NCI-H510A (cell line): ENCODE measurements at places on chromosomes 5 and 9.

DNA sequence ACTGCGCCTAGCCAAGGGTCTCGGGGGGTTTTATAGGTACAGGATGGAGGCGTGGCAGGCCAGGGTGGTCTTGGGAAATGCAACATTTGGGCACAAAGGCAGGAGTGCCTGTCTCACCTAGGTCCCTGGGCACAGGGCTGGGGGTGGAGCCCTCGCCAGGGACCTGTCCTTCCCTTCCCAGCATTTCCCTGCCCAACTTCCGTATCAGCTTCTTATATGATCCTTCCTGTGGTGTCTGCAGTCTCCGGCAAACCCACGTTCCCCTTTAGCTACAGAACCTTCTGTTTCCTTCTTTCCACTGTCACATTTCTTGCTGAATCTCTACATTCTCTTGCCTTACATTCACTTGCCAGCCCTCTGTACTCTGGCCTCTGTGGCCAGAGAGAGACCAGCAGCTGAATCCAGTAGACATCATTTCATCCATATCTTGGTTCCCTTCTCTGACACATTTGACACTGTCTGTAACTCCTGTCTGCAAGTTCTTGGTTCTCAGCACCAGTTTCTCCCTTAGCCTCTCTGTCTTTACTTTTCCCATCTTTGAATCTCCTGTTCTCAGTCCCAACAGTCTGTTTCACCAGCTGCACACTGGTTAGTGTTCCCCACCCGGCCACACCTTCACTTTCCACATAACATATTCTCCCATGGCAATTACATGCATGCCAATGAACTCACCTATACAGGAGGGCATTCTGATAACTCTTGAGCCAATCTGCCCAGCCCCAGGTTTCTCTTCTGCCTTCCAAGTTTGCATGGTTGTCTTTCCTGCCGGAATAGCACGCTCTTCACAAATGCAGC is 134.7 kb upstream of the ZNF608 start:
- DNase-seq, result no peak

DNA sequence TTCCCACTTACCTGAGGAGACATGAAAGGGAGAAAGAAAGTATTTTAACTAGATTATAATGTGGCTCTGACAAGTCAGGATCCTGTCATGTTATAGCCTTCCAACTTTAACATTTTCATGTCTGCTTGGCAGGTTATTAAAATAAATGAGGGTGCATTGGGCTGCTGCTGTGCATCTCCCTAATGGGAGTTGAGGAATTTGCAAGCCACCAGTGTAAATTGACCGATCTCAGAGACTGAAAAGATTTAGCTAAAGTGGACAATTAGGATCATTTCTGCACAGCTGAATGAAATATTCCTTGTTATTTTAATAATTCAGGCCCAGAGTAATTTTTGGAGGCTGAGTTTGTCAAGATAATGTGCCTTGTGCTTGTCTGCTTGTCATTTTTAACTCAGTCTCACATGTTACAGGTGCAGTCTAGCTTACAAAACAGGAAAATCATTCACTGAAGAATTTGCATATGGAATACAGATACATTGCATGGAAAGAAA is 366.3 kb upstream of the ADAMTS16 start:
- no peak for DNase-seq

DNA sequence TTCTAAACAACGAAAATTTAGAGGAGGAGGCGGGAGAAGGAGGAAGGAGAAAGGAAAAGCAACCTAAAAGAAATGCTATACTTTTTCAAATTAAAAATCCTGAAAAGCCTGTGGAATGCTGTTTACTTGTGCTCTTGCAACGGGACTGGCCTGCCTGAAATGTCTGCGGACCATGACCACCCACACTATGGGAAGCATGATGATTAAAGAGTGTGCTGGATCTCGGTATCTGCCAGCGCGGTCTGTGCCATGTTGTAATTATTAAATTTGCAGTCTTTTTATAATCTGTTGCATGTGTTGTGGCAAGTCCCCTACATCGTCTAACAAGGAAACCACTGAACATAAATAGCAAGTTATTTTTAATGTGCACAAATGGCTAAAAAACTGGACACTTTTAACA is 111.4 kb downstream of the FANCC start:
- no peak for DNase-seq

GRCh38 chr9:99266255-99267023 is 44.4 kb downstream of the SEC61B start:
- DNase-seq, result peak; percentile 40

DNA sequence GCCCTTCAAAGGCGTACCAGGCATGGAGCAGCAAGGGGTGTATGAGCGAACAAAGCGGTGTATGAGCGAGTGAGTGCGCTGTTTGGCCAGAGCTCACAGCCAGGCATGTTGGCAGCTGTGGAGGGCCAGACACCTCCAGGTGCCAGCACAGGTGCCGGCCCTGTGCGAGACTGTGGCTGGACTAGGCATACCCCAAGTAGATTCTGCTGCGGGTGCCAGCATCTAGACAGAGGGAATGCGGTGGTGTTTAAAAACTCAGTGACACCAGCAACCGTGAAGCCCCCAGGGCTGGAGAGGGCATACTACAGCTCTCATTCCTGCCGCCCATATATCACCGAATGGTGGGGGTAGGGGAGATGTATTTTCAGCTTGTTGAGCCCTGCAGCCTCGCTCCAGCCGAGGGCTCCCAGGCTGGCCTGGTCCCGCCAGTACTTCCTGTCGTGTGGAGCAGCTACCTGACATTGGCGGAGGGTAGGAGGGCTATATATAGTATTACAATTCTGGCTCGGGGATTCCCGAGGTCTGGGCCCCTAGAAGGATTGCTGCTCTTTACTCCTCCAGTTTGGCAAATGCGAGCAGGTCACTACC is 1829.6 kb upstream of the NUDT12 start:
- DNase-seq, result no peak

DNA sequence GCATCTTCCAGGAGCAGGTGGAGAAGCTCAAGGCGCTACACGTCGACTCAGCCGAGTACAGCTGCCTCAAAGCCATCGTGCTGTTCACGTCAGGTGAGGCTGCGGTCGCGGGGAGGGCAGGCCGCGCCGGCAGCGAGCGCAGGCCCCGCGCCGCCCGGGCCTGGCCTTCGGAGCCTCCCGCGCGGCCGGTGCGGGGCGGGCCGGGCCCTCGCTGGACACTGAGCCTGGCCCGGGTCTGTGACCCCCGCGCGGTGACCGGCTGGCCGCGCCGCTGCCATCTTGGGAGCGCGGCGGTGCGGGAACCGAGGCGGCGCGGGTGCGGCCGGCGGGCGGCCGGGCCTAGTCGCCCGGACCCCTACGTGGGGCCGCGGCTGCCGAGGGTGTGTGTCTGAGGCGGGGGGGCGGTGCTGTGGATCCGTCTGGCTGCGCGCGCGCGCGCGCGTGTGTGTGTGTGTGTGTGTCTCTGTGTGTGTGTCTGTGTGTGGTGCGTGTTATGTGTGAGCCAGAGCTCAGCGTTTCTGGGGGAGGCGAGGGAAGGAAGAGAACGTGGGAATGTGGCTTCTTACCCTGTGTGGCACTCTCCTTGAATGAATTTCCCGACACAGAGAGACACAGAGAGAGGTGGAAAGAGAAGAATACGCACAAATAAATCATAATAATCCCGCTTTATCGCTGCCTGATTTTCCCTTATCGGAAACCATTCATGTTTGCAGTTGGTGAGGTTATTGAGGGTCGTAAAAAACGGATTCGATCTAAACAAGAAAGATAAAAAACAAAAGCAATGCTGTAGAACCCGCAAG is 5.5 kb downstream of the NR2F1 start:
- no peak for DNase-seq

DNA sequence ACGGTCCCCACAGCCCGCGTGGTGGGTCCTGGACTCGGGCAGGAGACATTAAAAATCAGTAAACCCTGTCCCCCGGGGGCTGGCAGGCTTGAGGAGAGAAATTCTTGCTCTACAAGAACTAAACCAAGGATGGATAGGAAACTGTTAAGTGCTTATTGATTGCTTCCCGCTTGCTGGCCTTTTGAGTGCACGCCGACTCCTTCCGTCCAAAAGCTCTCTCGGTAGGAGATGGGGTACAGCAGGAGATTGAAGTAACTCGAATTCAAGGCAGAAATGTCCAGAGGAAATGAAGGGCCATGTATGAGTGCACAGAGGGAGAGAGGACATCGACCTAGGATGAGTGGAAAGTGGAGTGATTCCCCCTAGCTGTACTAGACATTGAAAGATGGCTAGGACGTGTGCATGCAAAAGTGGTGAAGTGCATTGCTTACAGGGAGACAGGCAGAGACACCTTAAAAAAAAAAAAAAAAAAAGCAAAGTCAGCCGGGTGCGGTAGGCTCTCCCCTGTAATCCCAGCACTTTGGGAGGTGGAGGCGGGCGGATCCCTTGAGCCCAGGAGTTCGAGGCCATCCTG is 923 bp downstream of the RECK start:
- DNase-seq, result no peak

DNA sequence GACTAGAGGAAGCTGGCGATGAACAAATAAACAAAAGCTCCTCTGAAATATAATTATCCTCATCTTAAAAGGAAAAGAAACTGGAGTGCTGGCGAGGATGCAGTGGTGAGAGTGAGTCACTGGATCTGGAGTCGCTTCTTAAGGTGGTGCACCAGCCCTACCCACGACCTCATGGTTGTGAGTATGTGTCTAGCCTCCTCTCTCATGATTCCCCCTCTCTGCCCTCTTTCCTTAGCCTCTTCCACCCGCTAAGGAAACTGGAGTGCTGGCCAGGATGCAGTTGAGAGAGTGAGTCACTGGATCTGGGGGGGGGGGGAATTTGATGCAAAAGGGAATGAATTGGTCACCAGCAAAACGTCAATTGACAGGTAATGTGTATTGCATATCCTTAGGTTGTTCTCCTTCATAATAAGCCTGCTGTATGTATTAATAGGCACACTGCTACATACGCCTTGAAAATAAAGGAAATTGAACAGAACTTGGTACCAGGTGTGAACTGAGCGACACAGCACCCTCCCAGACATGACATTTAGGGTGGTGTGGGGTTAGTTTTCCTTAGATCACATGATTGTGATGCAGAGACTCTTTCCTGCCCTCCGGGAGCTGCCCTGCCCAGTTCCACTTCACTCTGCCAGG is 36.3 kb upstream of the EBF1 start:
- DNase-seq, result no peak

- DNase-seq, result no peak
Observed at GRCh38 chr9:69199769-69200470, 25.8 kb downstream of the TJP2 start.

DNA sequence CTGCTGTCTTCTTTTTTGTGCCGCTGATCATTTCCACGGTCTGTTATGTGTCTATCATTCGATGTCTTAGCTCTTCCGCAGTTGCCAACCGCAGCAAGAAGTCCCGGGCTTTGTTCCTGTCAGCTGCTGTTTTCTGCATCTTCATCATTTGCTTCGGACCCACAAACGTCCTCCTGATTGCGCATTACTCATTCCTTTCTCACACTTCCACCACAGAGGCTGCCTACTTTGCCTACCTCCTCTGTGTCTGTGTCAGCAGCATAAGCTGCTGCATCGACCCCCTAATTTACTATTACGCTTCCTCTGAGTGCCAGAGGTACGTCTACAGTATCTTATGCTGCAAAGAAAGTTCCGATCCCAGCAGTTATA is 17.1 kb downstream of the F2R start:
- no peak for DNase-seq

DNA sequence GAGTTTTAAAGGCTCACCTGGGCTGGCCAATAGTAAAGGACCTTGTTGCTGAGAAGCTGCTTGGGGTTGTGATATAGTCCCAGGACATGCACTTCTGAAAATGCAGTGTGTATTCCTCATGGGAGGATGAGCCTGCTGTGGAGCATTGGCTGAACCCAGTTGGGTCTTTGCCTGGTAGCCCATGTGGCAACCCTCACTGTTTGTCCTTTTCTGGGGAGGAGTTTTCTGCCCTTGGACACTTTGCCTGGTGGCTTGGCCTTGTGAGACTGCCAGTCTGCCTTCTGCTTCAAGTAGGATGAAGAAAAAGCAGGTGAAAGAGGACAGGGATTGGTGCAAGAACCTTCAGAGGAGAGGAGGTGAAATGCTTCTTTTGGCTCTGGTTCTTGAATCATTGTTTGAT is 4.0 kb downstream of the TENT4A start:
- DNase-seq, result no peak

DNA sequence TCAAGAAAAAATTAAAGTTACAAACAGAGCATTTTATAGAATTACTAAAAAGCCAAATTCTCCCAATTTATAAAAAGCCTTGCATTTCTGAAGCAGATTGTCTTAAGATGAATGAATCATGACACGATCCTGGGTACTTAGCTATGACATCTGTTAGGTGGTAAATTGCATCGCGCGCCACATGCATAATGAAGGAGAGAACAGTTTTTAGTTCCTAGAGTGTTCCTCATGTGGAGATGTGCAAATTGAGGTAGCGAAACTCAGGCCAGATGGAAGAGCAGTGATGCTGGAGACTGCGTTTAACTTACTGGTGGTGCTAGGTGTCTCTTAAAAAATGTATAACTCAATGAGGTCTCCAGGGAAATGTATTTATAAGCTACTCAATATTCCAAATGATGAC is 516.1 kb downstream of the EFNA5 start:
- no peak for DNase-seq

DNA sequence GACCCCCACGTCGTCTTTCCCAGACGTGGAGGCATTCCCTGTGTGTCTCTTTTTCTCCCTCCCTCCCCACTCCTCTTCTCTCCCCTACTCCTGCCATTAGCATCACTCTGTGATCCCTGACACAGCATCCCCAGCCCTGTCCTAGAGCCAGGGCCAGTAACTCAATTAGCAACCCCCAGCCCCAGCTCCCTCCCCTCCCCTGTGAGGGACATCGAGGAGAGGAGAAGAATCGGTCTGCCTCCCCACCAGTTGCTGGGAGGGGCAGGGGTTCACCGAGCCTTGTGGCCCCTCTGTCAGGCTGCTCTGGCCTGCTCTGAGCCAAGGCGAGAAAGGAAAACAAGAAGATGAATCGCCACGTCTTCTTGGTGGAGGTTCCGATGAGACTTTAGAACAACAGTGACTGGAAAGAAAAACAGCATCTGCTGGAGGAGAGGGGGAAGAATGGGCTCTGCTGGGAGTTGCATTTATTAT is 123.1 kb downstream of the PAPPA start:
- DNase-seq, result no peak

DNA sequence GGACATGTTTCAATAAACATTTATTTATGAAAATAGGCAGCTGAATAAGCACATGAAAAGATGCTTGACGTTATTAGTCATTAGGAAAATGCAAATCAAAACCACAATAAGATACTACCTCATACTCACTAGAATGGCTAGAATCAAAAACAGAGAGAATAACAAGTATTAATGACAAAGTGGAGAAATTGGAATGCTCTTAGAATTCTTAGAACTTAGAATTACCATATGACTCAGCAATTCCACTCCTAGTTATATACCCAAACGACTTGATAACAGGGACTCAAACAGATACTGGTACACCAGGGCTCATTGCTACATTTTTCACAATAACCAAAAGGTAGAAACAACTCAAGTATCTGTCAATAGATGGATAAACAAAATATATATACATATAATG is 15.1 kb upstream of the TRIM36 start:
- no peak for DNase-seq

DNA sequence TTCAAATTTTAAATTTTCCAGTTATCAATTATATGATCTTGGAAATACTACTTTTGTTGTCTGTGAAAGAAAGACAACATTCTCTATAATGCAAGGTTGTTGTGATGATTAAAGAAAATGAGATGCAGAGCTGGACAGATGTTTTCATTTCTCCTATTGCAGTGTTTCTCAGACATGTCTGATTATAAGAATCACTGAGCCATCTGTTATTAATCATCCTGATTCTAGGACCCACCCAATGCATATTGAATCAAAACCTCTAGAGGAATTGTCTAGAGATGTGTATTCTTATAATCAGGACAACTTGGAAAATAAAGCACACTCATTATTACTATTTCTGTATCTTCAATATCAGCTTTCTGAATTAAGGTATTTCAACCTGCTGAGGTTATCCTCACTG is 121.1 kb upstream of the ASTN2 start:
- DNase-seq, result no peak

GRCh38 chr9:70979966-70980365 is 141.5 kb downstream of the TRPM3 start:
- no peak for DNase-seq
